ENCODE measurements at places on chromosomes 12 and 14.

- no peak for DNase-seq
These were observed 75.6 kb downstream of the ESR2 start for GRCh38 chr14:64218344-64219240.

DNA sequence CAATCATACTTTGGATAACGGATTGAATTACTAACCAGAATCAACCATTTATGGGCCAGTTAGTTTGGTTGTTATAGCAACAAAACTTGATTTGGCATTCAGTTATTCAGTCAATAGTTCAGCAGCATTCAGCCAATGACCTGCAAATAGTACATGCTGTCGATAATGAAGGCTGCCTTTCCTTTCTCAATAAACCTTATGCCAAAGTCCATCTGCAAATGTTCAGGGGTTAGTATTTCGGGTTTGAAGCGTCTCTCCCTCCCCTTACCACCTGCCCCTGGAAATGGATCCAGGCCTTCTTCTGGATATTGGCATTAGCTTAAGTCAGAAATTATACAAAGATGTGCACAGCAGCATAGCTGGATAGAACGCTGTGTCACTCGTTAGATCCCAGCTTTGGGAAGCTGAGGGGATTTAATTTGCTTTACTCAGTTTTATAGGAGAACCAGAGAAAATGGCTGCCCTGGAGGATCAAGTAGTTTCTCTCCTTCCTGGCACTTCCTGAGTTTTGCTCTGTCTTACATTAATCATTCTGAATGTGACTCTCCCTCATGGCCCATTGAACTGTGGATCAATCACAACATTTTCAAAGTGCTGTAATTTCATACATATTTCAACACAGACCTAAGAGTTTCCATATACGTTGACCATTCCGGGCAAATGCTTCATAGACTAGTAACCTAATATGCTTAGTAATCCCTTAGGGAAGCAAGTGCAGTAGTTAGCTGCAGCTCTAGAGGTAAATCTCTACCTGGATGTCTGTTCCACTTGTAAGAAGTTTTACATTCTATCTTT is 46.7 kb upstream of the PTPRR start:
- no peak for DNase-seq

DNA sequence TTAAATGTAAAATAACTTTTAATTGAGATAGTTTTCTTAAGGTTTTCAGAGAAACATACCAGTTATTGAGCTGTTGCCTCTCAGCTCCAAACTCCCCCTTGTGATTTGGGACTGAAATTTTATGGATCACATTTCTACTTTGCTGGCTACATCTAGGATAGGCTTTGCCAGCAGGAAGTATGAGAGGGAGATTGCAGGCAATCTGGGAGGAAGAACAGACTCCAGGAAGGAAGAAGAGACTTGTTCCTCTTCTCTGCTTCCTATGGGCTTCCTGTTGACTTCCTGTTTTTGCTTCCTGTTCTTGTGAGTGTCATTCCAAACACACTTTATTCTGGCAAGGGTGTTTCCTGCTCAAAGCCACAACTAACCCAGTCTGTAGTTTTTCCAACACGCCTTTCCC is 312.9 kb downstream of the ITPR2 start:
- no peak for DNase-seq

DNA sequence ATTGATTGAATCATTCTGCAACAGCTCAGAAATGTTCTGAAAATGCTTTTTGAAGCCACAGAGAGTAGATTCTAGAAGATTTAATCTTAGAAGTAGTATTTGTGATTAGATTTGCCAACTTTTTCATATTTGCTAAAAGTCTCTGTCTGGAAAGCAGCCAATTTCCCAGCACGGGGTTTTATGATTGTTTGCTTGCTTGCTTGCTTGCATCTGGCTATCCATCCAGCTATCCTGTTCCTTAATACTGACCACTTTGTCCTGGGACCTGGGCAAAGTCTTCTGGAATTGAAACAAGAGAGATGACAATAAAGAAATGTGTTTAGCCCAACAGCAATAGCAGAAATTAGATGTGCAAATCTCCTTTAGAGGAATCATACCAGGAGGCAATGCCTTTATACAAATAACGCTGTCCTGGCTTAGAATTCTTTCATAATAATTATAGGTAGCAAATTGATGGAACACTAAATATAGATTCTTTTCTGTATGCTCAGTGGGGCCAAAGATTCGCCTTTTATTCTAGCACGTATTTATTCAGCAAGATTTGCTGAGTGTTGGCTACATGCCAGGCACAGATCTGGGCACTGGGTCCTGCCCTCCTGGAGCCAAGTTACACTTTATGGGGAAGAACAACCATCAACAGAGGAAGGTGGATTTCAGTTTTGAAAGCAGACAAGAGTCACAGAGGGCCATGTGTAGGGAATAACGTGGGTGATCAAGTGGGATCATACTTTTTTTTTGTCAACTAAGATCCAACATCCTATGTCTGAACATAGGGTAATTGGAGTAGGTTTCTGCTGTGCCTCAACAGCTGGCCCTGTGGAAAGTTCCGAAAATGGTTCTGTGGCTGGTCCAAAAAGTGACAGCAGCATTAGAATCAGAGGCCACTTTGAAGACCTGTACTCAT is 25.3 kb downstream of the MYBPC1 start:
- no peak for DNase-seq

DNA sequence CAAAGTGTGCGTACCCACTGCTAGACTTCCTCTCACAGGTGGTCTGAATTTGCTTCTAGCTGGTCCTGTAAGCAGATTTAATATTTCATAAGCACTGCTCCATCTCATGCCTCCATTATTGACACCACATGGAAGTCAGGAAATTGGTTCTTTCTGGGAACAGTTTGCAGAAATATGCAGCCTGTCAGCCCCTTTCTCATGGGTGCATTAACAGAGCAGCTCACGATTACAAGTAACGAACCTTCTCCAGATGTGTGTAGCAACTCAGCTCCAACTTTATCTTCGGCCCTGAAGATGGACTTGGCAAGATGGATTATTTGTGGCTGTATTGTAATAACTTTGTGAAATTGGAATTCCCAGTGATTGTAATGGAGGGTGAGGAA is 214.5 kb upstream of the DDHD1 start:
- no peak for DNase-seq

- DNase-seq: no peak
These were observed 195.1 kb upstream of the RTL1 start for GRCh38 chr14:101098641-101099040.

DNA sequence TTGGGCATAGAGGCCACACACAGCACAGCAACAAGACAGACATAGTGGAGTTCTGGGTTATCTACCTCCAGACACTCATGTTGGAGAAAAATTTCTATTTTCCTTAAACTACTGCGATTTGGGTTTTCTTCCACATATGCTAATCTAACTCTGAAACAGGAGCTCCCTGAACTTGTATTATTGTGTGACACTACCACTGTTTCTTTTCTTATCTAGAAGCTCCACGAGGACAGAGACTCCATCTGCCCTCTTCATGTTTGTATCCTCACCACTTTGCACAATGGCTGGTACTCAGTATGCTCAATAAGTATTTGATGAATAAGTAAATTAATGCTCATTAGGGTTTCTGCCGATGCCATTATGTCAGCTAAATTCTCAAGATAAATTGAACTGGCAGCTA is 218.6 kb downstream of the PAX9 start:
- no peak for DNase-seq

DNA sequence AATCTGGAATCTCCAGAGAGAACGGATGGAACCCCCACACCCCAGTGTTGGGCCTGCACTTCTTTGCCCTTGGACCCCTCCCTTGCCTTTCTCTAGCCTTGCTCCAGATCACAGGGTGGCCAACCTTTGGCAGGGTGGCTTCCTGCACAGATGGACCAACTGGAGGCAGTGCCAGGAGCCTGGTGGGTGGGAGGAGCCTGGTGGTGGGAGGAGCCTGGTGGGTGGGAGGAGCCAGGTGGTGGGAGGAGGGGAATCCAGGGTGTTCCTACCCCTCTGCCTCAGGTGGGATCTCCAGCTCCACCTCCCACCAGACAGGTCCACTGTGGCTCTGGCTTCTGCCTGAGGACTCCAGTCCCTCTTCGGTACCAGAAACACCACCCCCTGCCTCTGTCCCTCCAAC is 15.0 kb upstream of the ORAI1 start:
- DNase-seq: no peak

GRCh38 chr12:15613981-15614380 is 175.2 kb downstream of the EPS8 start:
- DNase-seq: no peak

- no peak for DNase-seq
These were observed 8.0 kb upstream of the CERS5 start for GRCh38 chr12:50174971-50175715.

DNA sequence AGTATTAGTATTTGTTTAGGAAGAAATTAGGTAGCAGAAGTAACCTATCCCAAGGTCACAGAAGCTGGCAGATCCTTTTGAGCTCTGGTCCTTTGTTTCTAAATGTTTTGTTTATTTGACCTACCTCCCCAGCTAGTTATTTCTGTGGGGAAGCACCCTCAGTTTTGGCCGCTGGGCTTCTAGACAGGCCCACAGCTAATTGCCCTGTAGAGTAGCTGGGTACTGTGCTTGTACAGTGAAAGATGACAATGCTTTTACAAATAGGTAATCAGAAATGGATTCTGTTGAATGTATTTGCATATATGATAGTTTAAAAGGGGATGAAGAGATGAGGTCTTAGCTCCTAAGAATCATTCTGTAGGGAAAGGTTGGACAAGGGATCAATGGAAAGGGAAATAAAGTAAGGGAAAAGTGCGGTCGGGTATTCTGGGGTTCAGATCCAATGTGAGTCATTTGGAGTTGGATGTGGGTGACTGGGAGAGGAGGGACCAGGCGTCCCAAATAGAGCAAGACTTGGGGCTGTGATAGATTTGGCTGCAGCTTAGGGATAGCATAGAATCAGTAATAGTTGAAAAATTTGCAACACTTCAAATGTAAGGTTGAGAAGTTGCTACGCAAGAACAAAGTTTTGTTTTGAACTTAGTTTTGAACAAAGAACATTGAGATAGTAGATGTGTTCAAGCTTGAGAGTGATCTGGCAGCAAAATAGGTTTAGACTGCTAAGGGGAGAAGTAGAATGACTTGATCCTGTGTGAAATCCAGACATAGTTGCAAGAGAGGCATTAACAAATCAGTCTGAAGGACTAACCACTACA is 3.6 kb downstream of the NUDT4 start:
- DNase-seq: no peak

DNA sequence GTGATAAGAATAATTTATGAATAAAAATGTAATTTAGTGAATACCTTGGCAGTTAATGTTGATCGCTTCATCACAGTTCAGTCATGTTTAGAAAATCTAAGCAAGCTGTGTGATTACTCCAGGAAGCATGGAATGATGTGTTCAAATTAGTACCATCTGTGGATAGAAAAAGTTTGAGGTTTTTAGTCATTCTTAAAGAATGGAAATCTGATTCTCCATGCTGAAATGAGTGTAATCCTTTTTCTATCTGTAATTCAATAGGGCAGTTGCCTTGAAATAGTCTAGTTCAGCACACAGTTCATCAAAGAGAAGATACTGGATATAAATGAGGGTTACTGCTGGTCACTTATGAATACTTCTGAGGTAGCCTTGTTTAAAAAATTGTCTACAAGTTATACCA is 127.2 kb upstream of the MYF6 start:
- no peak for DNase-seq

DNA sequence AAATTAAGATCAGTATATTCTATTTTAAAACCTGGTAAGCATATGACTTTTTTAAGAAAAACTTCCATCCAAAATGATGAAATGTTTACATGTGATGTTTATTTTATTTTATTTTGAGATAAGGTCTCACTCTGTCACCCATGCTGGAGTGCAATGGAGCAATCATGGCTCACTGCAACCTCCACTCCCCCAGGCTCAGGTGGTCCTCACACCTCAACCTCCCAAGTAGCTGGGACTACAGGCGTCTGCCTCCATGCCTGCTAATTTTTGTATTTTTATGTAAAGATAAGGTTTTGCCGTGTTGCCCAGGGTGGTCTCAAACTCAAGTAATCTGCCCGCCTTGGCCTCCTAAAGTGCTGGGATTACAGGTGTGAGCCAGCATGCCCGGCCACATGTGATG is 141.8 kb downstream of the ZFP36L1 start:
- no peak for DNase-seq

DNA sequence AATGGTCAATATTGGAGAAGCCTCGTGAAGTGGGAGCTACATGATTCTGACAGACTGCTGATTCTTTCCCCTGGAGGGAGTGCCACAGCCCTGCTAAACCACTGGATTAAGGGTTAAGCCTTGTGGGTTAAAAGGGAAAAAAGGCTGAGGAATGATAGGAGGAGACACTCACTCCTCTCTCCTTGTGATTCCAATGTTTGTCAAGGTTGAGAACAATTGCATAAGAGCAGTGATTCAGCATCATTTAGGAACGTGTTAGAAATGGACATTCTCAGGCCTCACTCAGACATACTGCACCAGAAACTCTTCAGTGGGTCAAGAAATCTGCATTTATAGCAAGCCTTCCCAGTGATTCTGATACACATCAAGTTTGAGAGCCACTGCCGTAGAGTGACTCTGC is 87.8 kb upstream of the GZMB start:
- DNase-seq: no peak

- DNase-seq: no peak
These were observed 52.0 kb downstream of the WASHC3 start for GRCh38 chr12:102009796-102010195.

DNA sequence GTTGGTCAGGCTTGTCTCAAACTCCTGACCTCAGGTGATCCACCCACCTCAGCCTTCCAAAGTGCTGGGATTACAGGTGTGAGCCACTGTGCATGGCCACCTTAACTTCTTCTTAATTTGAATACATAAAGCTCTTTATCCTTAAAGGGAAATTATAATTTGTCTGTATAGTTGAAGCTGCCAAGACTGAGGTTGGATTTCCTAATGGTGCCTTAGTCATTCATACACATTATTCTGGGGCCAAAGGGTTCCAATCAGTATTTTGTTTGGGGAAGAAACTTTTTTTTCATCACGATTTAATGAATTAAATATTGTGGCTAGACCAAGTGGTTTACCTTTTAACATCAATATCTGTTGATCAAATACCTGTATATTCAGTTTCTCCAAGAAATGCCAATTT is 135.9 kb downstream of the SYT1 start:
- no peak for DNase-seq

DNA sequence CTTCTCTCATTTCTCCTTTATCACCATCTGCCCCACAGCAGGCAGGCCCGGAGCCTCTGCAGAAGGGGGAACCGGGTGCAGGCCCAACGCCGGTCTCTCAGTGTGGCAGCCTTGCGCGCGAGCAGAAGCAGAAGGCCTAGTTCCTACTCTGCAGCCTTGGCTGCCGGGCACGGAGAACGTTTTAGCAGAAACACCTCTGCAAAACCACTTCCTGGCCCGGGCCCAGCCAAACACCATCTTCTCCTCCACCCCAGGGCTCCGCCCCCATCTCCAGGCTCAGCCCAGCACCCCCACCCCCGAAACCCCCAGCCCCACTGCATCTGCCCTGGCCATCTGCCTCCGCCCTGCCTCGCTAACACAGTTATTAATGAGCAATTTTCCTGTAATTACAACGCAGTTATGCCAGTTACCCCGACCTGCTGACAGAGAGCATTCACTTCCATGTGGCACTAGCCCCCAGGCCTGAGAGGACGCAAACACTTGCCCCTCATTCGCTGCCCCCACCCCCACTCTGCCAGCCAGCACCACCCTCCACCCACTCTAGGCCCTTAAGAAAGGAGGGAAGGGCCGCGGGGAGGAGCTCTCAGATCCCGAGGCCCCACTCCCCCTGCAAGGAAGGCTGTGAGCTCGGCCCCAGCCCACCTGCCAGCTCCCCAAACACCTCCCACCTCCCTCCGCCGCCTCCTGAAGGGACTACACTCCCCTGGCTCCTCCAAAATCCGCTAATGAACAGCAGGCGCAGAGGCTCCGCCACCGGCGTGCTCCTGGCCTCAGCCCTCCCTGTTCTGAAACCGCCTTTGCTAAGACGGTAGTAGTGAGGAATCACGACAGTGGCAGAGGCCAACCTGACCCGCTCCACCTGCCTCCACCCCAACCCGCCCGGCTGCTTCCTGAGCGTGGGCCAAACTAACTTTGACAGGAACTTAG is 44.7 kb upstream of the FBRSL1 start:
- peak; percentile 55 for DNase-seq

Data from T-helper 17 cell (primary cell).